CD4-positive, alpha-beta memory T cell (primary cell): ENCODE measurements at places on chromosomes 1 and 21.
A peak's percentile ranks its signal among the peaks of the same experiment; 100 is the strongest.

DNA sequence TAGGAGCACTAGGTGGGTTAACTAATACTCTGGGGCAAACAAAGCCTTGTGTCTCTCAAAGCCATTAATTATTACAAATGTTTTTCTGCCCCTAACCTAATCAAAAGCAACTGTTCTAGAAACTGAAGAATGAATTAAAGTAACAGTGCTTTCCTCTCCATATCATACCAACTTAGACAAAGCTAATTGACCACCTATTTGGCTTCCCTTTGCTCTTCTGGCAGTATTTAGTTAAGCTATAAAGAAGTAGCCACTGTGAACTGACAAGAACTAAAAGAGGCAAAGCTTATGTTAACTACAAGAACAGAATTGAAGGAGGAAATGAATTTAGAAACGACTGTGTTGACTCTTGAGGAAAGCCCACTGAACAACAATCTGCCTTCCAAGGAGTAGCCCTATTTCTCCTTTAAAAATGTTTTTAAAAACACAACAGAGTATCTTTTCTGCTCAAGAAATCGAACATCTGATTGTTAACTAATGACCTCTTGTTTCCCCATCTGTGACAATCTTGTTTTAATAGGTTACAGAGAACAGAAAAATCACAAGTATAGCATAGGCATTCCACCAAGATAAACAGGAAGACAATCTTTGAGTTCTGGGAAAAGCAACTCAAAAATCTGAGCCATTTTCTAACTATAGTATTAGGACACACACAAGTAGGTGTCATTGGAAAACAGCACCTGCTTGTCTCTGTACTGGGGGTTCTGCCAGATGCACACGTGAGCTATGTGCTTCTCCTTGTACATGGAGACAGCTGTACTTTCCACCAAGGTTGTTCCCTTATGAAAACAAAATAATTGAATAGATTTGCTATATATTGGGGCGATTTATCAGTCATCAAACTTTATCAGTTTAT, 3.1 kb upstream of the EGLN1 start:
- no peak for DNase-seq

- DNase-seq = no peak
Measured at GRCh38 chr1:77541162-77541545, 141.3 kb downstream of the ZZZ3 start.

- DNase-seq = no peak
Measured at GRCh38 chr1:202172015-202172355, 11.6 kb upstream of the PTPN7 start.

DNA sequence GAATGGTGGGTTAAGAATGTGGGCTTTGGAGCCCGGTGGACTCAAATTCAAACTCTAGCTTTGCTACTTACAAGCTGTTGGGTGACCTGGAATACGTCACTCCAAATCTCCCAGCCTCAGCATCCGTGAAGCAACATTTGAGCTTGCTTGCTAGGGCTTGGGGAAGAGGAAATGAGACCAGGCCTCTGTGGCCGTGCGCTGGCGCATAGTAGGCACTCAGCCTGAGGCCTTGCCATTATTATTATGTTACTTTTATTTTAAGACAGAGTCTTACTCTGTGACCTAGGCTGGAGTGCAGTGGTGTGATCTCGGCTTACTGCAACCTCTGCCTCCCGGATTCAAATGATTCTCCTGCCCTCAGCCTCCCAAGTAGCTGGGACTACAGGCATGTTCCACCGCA, 12.3 kb upstream of the MFAP2 start:
- DNase-seq = no peak

- no peak for DNase-seq
Measured at GRCh38 chr1:174110053-174110452, 49.3 kb upstream of the RABGAP1L start.

GRCh38 chr1:192766876-192767275, 42.0 kb upstream of the RGS2 start:
- no peak for DNase-seq

DNA sequence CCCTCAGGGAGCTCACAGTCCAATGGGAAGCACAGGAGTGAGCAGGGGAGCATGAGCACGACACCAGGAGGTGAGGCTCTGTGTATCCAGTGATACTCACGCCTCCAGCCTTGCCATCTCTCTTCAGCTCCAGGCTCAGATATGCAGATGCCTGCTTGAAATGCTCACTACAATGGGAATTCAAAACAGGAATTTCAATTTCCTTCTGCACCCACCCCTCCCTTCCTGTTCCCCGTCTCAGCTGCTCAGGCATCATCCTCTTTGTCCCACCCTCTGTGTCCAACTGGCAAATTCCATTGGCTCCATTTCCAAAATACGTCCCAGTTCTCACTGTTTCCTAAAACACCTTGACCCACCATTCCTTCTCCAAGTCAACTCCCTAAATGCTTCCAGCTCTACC, 58.9 kb downstream of the FBXO2 start:
- no peak for DNase-seq

- no peak for DNase-seq
Measured at GRCh38 chr1:119470377-119470776, 36.6 kb upstream of the HSD3B1 start.

- DNase-seq = no peak
Measured at GRCh38 chr1:203858055-203858454, 3.3 kb upstream of the SNRPE start.

DNA sequence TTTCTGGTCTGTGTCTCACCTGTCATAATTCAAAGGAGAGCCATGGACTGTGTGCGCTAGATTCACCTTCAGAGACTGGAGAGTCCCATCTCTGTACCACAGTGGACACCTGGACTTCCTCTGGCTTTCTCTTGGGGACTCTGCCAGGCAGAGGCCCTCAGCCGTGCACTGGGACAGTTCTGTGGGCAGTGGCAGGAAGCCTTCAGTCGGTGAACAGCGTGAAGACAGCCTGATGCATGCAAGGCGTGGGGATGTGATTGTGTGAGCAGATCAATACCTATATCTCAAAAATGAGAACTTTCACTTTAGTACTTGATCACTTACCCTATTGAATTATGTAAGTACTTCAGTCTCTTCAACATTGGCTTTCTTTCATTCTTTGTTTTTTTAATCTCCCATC, 245.3 kb downstream of the DISC1 start:
- DNase-seq = no peak

DNA sequence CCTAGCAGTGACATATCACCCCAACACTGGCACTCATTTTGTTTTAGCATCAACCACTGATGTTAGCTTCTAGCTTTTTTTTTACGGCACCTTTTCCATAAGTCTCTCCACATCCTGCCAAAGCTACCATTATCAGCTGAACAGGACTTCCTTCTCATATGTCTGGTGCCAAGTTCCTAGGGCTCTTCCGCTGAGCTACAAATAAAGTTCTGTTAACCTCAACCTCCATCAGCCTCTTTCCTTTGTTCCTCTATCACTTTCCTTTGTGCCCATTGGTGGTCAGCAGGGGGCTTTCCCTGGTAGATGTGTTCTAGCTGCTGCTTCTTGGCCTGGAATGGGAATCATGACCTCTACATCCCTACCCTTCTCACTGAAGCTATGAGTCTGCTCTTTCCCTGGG, 163.8 kb downstream of the FAF1 start:
- no peak for DNase-seq

- DNase-seq = peak; percentile 93
Measured at GRCh38 chr1:27568300-27569087, 35.5 kb downstream of the AHDC1 start.

DNA sequence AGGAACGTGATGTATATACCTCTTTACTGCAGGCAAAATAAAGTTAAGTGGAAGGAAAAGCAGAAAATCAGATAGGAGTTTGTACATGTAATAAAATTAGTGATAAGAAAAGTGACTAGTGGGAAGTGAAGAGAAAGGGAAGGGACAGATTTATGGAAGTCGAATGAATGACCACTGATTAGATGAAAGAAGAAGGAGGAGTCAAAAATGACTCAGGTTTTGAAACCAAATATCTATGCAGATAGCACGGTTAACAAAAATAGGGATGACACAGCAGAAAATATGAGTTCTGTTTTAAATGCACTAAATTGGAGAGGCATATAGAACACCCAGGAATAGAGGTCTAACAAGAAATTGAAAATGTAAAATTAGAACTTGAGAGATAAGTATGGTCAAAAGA, 128.0 kb downstream of the HMCN1 start:
- DNase-seq = no peak

- DNase-seq = no peak
Measured at GRCh38 chr21:36929622-36930021, 36.8 kb downstream of the HLCS start.

GRCh38 chr1:166969074-166969677, 6.2 kb downstream of the ILDR2 start:
- DNase-seq = no peak
